ENCODE measurements at places on chromosomes 7 and 10.

DNA sequence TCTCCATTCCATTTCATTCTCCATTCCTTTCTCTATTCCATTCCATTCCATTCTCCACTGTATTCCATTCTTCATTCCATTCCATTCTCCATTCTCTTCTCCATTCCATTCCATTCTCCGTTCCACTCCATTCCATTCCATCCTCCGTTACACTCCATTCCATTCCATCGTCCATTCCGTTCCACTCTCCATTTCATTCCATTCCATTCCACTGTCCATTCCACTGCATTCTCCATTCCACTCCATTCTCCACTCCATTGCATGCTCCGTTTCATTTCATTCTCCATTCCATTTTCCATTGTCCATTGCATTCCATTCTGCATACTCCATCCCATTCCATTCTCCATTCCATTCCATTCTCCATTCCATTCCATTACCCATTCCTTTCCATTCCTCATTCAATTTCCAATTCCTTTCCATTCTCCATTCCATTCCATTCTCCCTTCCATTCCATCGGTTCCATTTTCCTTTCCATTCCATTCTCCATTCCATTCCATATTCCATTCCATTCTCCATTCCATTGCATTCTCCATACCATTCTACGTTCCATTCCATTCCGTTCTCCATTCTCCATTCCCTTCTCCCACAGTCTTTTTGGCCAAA lies 78.3 kb downstream of the NSUN6 start:
- DNase-seq, result no peak

- no peak for DNase-seq
Observed at GRCh38 chr10:70315815-70316214, 32.0 kb upstream of the NPFFR1 start.

DNA sequence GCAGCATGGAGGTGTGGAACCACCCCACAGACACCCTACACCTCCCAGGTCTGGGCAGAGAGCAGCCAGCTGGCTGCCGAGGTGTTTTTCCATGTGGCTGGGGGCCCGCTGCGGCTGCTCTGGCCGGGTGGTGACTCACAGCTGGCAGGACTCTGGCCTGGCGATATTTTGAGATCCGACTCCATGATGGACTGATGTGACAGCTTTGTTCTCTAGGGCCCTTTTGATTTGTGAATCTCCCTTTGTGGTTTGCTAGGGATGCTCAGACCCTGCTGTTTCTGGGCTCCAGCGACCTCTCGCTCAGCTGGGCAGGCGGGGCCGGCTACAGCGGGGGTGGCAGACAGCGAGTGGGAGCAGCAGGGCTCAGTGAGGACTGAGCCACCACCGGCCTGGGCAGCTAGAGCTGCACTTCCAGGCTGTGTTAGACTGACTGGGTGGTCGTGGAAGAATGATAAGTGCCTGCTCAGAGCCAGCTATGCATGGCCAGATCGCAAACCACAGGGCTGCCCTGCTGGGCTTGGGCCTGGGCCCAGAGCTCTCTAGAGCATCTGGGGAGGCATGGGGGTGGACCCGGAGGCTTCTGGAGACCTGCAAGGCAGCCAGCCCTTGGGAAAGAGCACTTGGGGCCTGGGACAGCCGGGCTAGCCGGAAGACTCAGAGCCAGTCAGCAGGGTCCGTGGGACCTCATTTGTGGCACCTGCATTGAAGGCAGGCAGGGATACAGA lies 46.2 kb upstream of the GDF10 start:
- no peak for DNase-seq

DNA sequence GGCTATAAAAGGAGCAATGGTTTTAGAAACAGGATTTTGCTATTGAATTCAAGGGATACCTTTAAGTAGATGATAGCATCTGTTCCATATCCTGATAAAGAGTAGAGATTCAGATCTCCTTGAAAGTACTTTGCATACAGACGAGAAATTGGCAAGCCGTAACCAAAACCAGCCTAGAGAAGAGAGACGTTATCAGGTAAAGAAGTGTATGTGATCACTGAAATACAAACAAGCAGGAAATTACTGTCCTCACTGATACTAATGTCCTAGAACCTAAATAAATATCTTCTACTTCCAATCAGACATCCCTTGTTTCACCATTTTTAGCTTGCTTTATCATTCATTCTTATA lies 9.4 kb downstream of the PDK4 start:
- DNase-seq, result no peak

DNA sequence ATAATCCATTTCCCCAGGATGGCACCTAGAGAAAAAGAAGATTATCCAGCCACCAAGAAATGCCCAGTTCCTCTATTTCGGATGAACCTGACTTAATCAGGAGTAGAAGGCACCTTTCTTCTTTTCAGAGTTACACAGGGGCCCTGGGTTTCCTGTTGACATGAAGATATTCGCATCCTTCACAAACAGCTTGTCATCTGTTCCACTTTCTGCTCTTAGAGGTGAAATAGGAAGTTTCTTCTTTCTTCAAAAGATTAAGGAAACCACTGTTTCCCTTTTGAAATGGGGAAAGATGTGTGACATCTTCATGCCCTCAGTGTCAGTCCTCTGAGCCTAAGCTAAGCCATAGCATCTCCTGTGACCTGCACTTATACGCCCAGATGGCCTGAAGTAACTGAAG lies 39.1 kb upstream of the RAB18 start:
- no peak for DNase-seq
